Activated CD8-positive, alpha-beta memory T cell treated with anti-CD3 and anti-CD28 coated beads, Interleukin-2, amount 10 ng/mL, durations not matched to agents 7 days and 5 days (primary cell): ENCODE measurements at places on chromosomes 13 and 19. TPM values are rescaled to one million over a fixed set of nuclear protein-coding genes. Genes with fewer than 3 reads are reported as not detected.

GRCh38 chr19:14119146-14119545, 1.6 kb upstream of the PRKACA start:
- peaks cover 12% of the 10 kb centered on the region for H3K36me3 ChIP-seq
- H3K27me3 ChIP-seq = no peaks in the 10 kb centered on the region
- H3K27ac ChIP-seq = peak overlapping the region; percentile 39
- no peak for DNase-seq
- peak overlapping the region; percentile 77 for H3K4me3 ChIP-seq

DNA sequence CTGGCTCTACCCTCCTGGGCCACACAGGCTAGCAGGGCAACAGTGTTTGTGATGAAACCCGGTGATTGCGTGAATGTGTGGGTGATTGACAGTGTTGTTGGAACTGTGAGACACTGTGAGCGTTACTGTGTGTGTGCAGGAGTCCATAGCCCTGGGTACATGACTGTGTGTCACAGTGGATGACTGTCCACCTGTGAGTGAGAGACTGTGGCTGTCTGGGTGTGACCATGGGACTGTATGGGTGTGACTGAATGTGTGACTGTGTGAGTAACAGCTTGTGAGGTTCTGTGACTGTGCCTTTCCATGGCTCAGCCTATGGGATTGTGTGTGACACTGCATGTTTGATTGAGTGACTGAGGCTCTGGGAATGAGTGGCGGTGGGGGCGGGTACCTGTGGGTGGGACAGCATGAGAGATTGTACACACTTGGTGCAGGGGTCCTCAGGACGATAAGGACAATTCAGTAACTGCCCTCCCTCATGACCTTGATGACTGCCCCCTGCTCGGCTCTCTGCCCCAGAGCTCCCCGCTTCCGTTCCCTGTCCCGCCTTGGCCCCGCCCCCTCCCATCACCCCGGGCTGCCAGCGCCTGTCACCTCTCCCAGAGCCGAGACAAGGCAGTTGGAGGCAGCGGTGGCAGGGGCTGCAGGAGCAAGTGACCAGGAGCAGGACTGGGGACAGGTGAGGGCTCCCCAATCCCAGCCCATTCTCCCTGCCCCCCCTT, at the start of gene GIPR:
GIPR (plus strand) TSS at position 602 of the 722 bp plus-strand sequence. CDS start 1,300 bp downstream, outside the sequence.
- peaks cover 33% of the 10 kb centered on the region for H3K4me1 ChIP-seq
- H3K27me3 ChIP-seq = peaks cover 10% of the 10 kb centered on the region
- H3K36me3 ChIP-seq = no peaks in the 10 kb centered on the region
- peak; percentile 88 for DNase-seq
- H3K4me3 ChIP-seq = peak within 1 kb of the TSS; percentile 84

DNA sequence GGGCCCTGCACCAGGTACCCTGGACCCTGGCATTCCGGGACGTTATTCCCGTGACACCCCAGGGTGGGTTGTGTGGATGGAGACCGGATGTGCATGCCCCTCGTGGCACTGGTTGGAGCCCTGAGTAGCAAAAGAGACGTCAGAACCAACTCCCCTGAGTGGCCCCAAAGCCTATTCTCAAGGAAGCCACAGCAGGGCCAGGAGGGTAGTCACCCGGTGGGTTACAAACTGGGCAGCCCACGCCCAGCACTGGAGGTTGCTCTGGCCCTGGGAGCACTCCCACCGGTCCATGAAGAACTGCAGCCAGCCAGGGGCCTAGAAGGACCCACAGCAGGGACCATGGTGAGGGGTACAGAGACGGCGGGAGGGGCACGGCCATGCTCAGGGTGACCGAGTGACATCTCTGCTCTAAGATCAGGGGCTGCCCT, 7.5 kb downstream of the KLF16 start:
- H3K4me1 ChIP-seq = peaks cover 49% of the 10 kb centered on the region
- H3K27ac ChIP-seq = peak overlapping the region; percentile 95
- H3K27me3 ChIP-seq = no peaks in the 10 kb centered on the region
- H3K4me3 ChIP-seq = peak overlapping the region; percentile 75
- peak; percentile 76 for DNase-seq

The ZNF20 gene
- total RNA-seq = 5.2 TPM

The LCP1 gene
- 923 TPM for total RNA-seq

The SGTA gene
- total RNA-seq = 58.6 TPM

The FCER2 gene
- not detected for total RNA-seq
